Activated T-helper 9 cell treated with anti-CD3 and anti-CD28 coated beads, Interleukin-2, amount 50 U/mL, for 16 hours (primary cell): ENCODE measurements at places on chromosomes 3 and 15.

GRCh38 chr15:63250312-63250965, 27.0 kb upstream of the APH1B start:
- no peak for DNase-seq

DNA sequence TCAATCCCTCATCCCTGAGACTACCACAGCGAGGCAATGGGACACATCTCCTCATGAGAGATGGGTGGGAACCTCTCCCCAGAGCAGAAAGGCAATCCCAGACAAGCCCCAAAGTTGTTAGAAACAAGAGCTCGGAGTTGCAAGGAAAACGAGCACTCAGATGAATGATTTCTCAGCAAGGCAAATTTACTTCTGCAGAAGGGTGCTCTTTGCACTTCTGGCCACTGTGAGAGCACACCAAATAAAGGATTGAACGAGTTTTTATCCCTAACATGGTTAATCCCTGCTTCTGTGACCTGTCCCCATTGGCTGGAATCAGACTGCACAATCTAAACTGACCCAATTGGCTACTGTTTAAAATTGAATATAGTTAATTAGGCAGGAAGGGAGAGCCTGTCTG, 339.1 kb upstream of the POU1F1 start:
- DNase-seq, result no peak

- DNase-seq, result no peak
Observed at GRCh38 chr3:22704166-22704565, 499.0 kb upstream of the UBE2E2 start.

DNA sequence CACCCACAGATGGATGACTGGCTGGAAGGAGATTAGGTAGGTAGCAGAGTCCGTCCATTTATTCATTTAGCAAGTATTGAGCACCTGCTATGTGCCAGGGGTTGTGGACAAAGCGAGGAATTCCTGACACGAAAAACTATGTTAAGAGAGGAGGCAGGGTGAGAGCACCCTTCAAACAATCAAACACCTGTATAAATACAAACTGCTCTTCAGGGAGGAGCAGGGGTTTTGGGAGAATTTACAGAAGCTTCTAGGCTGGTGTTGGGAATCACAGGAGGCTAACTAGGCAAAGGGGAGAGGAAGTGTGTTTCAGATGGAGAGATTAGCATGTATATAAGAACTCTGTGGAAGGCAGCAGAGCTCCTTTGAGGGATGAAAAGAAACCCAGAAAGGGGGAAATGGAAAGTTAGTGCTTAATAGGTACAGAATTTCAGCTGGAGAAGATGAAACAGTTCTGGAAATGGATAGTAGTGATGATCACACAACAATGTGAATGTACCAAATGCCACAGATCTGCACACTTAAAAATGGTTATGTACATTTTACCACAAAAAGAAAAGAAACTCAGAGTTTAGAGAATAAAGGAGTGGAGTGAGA, 805 bp upstream of the SEC22C start:
- no peak for DNase-seq

- no peak for DNase-seq
Observed at GRCh38 chr15:38961931-38962330, 397.3 kb upstream of the RASGRP1 start.

DNA sequence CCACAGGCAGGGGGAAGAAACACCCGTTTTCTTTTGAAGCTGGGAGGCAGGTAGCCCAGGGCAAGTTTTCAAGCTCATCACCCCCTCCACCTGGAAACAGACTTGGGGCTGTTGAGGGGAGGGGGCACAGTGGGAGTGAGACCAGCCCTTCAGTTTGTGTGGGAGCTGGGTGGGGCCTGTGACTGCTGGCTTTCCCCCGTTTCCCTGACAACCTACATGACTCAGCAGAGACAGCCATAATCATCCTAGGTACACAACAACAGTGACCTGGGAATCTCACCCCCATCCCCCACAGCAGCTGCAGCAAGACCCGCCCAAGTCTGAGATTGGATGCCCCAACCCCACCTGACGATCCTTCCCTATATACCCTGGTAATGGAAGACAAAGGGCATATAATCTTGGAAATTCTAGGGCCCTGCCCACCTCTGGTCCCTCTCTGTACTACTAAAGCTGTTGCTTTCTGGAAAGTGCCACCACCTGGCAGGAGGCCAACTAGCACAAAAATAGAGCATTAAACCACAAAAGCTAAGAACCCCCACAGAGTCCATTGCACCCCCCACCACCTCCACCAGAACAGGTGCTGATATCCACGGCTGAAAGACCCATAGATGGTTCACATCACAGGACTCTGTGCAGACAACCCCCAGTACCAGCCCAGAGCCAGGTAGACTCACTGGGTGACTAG, 422.2 kb upstream of the SGO1 start:
- no peak for DNase-seq

DNA sequence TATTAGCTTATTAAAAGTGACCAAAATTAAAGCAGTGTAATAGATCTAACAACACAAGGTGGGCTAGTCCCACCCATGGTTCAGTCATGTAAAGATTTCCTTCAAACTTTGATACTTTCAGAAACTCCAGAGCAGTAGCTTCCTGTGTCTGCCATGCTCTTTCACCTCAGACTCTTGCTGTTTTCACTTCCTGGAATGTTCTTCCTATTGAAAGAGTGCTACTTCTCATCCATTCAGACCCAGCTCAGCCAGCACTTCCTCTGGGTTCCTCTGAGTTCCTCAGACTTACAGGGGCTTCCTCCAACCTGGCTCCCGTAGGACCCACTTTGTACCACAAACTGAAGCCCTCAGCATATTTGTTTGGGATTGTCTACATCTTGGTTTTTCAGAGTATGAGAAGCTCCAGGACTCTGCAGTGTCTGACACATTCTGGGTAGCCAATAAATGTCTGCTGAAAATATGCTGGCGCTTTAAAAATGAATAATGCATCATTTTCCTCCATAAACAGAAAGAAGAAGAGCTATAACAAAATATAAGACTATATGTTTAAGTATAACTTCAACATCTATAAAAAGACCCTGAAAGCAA, 18.0 kb downstream of the NCEH1 start:
- no peak for DNase-seq

GRCh38 chr3:106379251-106379750, 510.5 kb upstream of the CBLB start:
- no peak for DNase-seq

- no peak for DNase-seq
Observed at GRCh38 chr15:76871930-76872329, 33.2 kb downstream of the SCAPER start.

GRCh38 chr3:71821116-71821515, 36.2 kb upstream of the PROK2 start:
- no peak for DNase-seq

- no peak for DNase-seq
Observed at GRCh38 chr3:77563012-77563411, 523.1 kb downstream of the ROBO2 start.

DNA sequence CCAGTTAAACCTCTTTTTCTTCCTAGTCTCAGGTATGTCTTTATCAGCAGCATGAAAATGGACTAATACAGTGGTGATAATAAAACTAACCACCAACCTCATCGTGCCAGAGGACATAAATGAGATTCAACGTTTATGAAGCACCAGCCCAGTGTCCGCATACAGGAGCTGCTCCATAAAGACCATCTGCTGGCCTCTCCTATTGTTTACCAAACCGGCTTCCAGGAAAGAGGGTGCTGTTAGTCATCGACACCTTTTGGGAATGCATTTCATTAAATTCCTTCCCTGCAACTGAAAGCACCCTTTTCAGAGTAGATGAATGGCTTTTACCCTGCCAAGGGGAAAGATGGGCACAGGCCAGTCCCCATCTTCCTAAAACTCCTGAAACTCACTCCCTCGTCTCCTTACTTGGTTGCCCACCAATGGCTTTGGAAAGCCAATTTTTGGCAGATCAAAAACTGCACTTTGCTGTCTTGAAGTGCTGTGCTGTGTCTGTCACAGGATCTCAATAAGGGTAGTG, 122.1 kb downstream of the AQP9 start:
- DNase-seq, result no peak

- no peak for DNase-seq
Observed at GRCh38 chr15:32774022-32774421, 56.2 kb downstream of the GREM1 start.

DNA sequence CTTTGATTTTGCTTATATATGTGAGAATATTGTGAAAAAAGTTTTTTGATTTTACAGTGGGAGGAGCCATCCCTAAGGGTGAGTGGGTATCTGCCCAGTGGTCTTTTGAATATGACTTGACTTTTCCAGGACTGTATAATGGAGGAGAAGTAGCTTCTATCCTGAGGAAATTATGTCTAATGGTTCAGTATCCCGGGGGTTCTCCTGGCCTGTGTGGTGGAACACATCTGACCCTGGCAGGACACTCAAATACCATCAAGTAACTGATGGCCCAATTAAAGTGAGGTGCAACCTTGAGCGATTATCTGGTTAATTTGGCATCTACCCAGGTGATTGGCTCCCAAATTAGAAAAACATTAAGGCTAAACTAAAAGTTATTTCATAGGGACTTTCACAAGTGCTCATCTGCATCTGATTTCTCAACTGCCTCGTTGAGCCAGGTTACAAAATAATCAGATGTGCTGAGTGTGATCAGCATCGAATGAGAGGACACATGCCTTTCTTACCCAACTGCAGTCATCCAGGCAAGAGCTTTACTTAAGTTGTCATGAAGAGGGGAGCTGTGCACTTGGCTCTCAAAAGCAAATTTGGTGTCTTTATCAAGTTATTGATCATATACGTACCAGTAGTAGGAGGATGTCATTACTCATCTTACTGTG, 201.4 kb downstream of the IL5RA start:
- DNase-seq, result no peak

DNA sequence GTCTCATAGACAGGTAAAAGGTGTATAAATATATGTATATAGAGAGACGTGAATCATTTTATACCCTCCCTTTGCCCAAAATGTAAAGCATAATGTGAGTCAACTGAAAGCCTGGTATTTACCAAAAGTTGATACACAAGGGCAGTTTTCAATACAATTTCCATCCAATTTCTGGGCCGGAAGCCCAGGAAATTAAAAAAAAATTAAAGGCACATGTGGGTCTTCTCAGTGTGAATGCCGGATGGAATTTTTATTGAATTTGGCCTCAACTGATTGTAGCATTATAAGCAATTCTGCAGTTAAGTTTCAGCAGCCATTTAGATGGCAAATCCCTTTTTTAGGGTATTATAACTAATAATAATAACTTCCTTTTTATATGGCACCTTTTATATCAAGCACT, 3.3 kb upstream of the CNTN3 start:
- DNase-seq, result no peak

DNA sequence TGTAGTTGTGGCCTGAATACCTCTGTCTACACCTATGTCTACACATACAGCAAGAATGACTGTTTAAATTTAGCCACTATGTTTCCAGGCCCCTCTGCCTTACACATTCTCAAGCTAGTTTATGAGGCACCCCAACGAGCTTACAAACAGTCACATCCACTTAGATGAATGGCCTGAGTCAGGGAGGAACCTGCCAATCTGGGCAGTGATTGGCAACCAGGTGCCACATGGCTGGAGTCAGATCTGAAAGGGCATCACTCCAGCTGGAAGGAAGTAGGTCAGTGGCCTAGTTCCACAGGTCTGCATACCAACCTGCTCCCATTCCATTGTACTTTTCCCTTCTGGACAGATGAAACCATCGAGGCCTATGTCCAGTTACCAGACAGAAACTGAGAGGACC, 136.3 kb downstream of the FOXP1 start:
- no peak for DNase-seq

DNA sequence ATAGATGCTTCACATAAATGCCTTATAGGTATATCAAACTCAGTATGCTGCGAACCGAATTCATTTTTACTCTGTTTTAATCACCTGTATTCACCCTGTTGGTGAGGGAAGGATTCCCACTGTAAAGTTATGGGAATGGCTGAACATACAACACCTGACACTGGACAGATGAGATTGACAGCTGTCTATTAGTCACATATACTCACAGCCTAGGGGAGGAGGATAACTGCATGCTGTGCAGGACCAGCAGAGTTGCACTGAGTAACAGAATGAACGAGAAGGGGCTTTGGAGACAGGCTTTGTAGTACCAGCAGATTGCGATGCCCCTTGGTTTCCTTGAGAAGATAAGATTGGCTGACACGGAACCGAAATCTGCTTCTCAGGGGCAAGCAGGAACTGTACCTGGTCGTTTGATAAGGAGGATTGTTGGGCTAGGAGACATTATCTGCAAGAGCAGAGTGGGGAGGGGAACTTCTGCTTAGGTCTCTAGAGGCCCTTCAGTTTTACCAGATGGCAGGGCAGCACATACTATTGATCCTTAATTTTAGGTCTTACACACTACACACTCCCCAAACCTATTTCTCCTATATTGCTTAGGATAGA, 43.5 kb upstream of the SLC22A13 start:
- DNase-seq, result no peak

DNA sequence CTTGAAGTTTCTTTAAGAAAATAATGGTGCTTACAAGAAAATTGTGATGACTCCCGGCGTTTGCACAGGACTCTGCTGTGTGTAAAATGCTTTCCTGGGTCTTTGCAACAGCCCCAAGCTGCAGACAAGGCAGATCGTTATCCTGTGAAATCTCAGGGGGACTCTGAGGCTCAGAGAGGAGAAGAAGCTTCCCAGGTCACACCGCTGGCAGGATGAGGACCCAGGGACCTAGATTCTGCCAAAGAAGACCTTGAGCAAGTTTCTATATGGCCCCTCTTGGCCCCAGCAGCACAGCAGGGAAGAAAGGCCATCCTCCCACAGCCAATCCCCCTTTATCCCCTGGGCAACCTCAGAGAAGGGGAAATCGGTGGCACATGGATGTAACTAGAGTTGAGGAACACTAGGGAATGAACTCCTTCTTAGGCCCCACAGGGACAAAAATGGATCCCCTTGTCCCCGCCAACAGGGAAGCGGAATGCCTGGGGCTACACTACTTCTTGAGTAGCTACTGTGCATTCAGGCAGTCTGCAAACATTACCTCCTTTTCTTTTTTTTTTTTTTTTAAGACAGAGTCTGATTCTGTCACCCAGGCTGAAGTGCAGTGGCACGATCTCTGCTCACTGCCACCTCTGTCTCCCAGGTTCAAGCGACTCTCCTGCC, 72.8 kb downstream of the CPN2 start:
- no peak for DNase-seq

DNA sequence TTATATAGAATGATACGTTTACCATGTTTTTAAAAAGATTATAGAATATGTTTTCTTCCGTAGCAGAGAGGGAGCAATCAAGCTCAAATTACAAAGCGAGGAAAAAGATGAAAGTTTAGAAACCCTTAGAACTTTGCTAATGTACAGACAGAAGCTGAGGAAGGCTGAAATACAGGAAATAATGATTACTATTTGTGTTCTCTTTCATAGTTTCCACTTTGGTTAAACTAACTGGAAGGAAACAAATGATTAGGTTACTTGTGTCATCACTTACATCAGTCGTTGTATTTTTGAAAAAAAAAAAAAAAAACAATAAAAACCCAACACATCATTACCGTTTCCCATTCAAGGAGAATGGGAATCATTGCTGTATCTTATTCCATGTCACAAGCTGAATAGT, 337.8 kb upstream of the CBLB start:
- DNase-seq, result no peak

DNA sequence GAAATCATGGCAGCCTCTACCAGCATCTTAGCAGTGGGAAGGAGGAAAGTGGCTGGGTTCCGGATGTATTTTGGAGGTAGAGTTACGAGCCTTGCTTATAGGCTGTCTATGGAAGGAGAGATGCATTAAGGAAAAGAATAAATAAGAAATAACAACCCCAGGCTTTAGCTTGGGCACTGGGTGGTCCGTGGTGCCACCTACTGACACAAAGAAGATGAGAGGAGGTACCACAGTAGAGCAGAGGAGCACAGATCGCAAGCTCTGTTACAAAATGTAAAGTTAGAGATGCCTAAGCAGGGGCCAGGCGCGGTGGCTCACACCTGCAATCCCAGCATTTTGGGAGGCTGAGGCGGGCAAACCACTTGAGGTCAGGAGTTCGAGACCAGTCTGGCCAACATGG, 74.8 kb downstream of the TMEM39A start:
- DNase-seq, result no peak
